Bone marrow (tissue), 2 donors: ENCODE measurements at places on chromosomes 13 and 19.

DNA sequence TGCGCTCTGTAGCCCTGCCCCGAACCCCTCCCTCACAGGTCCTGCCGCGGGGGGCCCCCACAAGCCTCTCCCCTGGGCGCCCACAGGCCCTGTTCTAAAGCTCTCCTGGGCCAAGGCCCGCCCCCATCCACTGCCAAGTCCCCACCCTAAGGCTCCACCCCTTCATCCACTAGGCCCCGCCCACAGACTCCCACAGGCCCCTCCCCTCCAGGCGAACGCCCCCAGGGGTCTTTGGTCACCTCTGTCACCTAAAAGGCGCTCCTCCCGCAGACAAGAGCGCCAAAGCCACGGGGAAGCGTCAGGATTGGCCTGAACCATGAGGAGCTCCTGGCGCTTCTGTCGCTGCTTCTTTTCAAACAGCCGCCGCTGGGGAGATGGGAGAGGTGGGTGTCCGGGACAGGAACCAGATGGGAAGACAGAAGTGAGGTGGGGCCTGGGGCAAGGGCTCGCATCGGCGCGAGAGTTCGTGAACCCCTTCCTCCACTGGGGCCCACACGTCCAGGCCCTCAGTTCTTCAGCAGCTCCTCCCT lies 2.3 kb downstream of the TULP2 start:
- no peak for DNase-seq

DNA sequence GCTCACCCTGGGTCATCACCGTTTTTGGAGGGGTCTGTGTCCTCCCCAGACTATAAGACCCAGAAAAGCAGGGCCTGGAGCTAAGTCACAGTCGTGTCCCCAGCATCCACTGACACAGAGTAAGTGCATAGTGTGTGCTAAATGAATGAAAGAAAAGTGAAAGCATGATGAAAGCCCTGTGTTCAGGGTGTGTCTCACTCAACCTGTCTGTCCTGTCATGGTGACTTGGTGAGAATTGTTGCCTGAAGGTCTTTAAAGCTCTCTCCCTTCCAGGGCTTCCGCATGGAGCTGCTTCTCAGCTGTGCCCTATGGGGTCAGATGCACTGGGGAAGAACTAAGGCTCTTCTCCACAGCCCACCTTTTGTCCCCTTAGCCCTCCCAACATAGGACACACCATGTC lies 20.5 kb upstream of the IGFL1 start:
- DNase-seq: no peak

- DNase-seq: no peak
These were observed 61.5 kb upstream of the TDRD3 start for GRCh38 chr13:60335531-60335930.

DNA sequence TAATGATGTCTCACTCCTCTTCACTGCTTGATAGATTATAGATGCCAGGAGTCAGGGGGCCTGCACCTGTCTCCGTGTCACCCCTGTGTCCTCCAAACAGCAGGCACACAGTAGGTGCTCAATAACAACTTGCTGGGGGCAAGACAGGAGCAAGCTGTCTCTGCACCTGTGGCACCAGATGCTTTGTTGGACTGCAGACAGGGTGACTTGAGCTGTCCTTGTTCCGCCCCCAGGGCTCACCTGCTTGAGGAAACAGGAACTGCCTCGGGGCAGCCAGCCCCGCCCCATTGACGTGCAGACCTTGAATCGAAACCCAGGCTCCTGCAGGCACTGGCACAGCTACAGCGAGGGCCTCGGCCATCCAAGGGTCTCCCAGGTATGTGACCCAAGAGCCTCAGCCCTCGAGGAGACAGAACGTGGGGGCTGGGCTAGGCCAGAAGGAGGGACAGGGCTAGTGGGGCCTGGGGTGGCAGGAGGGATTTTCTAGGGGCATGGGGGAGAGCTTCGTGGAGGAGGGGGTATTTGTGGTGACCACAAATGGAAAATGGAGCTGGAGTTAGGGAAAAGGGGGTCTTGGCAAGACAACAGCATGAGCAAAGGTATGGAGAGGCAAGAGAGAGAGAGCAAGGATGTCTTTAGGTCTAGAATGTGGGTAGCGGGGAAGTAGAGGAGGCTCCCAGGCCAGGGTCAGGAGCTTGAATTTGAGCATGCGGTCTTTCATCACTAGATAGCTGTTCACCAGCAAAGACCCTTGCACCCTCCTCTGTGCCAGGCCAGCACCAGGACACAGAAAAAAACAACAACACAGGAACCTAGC lies at the start of gene HSH2D:
TSS of gene HSH2D (plus strand) at position 287 of the 817 bp plus-strand sequence. CDS start 5,066 bp downstream, outside the sequence.
- DNase-seq: peak; percentile 30

DNA sequence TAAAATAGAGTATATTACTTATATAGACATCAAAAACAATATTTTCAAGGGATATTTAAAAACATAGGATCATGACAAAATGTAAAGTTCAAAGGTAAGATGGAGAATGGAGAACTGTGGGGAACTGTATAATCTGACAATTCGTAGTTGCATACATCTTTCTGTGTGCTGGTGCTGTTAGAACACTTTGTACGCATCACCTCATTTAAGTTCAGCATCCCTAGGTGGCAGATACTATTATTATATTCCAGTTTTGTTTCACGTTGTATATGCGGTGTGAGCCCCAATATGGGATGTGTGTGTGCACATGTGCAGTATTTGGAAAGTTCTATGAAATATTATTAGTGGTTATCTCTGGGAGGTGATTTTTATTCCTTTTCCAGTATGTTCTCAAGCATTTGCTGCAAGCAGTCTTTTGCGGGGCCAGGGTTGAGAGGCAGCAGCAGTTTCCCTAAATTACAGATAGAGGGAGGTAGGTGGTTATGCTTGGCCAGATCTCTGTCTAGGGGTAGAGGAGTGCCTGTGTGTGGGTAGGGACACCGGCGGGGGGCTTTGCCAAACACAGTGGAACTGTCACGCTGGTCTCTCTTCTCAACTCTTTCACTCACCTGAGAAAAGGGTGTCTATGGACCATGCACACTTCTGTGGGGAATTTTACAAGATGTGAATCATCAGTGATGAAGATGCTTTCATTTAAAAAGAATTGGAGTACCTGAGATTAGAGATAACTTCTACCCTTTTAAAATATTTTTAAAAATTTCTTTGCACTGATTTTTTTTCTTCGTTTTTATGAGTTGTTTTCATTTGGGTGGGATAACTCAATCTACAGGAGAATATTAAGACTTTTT lies 55.6 kb upstream of the ALOX5AP start:
- peak; percentile 62 for DNase-seq

- no peak for DNase-seq
These were observed 13.3 kb upstream of the AKAP8L start for GRCh38 chr19:15432018-15432494.

GRCh38 chr13:99659866-99660554 lies 158.7 kb downstream of the TM9SF2 start:
- DNase-seq: no peak
